Activated naive CD4-positive, alpha-beta T cell treated with anti-CD3 and anti-CD28 coated beads, Interleukin-2, amount 10 ng/mL, durations not matched to agents 7 days and 5 days (primary cell): ENCODE measurements at places on chromosomes 5 and 9.
A peak's percentile ranks its signal among the peaks of the same experiment; 100 is the strongest.

DNA sequence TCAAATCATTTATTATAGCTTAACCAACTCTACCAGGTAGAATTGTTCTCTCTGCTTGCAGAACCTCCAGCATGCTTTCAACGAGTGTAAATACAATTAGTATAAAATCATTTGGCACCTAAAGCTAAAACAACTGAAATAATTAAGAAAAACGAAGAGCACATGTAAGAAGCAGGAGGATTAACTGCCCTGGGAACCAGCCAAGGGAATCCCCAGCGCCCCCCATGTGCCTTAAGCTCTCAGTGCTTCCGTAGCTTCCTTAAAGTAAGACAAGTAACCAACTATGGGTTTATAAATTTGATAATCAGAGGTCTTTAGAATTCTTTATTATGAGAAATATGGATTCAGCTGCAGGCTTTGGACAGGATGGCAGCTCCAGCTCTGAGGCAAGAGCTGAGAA is 402.4 kb downstream of the RAB3C start:
- no peak for DNase-seq

DNA sequence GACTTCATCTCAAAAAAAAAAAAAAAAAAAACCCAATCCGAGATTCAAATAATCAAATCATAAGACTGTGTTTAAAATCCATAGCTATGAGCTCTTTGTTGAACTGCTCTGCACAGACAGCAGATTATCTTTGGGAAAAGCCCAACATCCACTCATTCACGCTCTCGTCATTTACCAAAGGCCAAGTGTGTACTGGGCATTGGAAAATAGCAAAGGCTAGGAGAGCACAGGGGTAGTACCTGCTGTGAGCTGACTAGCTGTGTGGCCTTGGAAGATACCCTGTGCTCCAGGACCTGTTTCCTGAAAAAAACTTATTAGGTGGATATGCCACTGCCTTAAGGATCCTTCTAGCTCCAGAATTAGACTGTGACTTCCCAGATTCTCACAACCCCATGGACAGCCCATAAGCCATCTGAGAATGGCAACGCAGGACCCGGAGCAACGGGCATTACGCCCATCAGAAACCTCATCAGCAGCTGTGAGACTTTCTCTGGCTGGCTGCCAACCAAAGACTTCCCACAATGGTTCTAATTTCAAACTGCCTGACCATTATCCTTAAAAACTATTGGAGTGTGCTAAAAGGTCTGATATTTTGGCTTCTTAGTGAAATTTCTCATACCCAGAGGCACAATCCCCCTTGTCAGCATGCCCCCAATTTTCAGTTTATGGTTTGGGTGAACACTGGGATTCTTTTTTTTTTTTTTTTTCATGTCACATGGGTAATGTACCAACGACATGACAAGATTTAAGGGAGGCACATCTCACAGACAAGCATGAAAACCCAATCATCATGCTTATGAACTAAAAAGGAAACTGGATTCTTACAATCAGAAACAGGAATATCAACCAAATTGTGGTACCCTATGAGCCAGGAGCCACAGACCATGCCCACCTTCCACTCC is 16.8 kb downstream of the SERINC5 start:
- no peak for DNase-seq

GRCh38 chr9:703392-703791 is 138.1 kb upstream of the DMRT1 start:
- DNase-seq, result no peak

DNA sequence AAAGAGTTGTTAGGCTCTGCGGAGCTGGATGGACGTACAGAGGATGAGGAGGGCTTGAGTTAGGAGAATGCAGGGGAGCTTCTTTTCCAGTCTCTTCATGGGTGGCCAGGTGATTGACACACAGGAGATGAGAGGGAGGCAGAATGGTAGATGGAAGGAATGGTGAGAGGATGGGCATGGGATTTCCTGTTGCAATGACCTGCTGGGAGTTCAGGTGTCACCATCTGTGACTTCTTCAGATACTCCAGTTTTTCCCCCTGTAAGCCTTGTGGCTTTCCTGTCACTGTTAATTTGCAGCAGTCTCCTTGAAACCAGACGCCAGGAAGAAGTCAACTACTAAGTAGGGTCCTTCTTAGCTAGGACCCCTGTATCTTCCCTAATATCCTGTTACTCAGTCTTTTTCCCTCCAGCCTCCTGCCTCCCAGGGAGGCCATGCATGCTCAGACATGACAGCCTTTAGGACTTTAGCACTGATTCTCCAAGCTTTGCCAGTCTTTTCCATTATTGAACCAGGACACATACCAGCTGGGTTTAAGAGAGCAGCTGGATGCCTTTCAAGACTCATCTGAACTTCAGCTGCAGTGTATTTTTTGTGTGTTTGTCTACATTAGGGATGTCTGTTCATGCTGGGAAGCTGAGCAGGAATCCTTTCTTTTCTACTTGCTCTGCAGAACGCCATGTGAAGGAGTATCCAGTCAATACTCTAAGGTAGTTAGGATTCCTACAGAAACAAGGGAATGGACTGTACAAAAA is 67.2 kb upstream of the CD180 start:
- DNase-seq, result no peak

- no peak for DNase-seq
Measured at GRCh38 chr5:135480511-135480910, 28.4 kb upstream of the TIFAB start.

GRCh38 chr9:16315720-16316119 is 554.8 kb downstream of the BNC2 start:
- DNase-seq, result no peak

DNA sequence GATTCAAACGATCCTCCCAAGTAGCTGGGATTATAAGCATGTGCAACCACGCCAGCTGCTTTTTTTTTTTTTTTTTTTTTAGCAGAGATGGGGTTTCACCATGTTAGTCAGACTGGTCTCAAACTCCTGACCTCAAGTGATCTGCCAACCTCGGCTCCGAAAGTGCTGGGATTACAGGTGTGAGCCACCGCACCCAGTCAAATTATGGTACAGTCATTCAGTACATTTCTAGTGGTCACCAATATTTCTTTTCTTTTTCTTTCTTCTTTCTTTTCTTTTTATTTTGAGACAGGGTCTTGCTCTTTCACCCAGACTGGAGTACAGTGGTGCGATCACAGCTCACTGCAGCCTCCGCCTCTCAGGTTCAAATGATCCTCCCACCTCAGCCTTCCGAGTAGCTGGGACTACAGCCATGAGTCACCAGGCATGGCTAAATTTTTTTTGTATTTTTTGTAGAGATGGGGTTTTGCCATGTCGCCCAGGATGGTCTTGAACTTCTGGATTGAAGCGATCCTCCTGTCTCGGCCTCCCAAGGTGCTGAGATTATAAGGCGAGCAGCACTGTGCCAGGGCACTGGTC is 25.4 kb upstream of the DCP2 start:
- DNase-seq, result no peak

DNA sequence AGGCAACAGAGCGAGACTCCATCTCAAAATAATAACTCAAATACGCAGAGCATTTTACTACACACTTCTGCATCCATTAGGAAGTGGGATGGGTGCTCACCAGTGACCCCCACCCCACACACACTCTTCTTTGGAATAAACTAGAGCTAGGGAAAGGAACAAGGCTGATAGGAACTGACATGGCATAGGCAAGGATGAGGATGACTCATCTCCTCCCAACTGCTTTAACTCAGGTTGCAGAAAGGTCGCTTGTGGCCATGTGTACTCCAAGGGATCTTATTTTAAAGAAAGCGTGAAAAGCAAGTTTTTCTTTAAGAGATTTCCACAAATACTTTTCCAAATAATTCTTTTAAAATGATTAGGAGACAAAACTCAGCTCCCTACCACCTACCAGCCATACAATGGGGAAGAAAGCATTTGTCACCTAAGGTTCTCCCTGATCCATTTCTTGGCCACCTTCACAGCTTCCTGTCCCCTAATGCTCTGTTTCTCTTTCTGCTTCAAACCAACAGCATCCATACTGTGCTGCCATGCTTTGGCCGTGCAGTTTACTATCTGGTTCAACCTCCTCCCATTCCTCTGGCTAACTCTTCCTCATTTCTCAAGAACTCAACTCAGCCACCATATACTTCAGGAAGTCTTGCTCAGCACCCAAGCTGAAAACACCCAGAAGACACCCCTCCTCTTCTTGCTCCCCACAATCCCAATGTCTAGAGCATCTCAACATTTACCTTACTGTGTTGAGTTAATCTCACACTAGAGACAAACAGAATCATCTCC is 211.9 kb downstream of the ACTL7B start:
- no peak for DNase-seq

GRCh38 chr9:133261753-133262120 is 13.3 kb downstream of the ABO start:
- no peak for DNase-seq

DNA sequence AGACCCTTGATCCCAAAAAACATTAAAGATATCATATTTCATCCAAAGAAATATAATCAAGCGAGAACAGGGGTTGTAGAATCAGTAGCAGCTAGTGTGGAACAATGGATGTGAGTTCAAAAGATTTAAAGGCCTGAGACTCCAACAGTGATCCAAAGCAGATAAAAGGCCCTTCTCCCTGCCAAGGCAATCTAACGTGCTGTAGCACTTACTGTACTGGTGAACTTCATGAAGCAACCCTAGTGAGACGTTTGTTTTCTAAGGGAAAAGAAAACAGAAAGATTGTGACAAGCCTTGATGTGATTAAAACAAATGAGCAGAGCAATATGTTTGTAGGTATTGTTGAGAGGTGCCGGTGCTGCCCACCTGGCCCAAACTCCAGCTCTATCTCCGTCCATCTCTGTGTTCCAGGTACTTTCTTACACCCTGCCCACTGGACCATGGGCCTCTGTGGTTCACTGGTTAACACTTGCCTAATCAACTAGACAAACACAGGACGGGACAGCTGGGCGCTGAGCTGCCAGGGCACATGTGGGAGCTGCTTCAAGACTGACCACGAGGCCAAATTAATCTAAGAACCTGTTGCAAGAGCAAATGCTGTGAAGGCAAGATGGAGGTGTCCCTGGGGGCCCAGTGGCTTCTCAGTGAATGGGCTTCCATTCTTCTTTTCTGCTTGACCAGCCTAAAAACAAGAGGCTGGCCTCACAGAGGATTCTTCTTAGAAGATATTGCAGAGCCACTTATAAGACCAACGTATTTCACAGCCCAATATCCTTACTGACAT is 265.5 kb downstream of the CWC27 start:
- DNase-seq, result no peak

GRCh38 chr9:126721564-126721981 is 83.3 kb upstream of the ZBTB43 start:
- no peak for DNase-seq

GRCh38 chr9:98897745-98898144 is 46.0 kb upstream of the COL15A1 start:
- no peak for DNase-seq

DNA sequence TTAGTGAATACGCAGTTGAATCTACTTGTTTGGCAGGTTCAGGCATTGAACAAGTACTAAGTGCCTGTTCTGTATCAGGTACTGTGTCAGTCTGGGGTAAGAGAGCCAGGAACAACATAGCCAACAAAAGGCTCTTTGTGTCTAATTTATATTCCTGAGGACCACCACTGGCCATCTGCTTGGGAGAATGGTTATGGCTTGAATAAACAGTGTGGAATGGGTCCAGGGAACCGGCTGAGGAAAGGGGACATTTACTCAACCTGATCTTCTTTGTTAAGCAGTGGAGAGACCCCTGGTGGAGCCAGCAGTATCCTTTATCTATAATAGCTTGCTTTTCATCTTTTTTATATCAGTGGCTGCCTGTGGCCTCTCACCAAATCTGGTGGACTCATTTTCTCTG is 38.6 kb downstream of the EXOSC2 start:
- DNase-seq, result no peak

GRCh38 chr9:21695874-21696341 is 106.5 kb upstream of the MTAP start:
- no peak for DNase-seq

GRCh38 chr9:73890685-73891277 is 606.4 kb upstream of the RORB start:
- DNase-seq, result no peak

GRCh38 chr5:172903790-172904189 is 55.4 kb upstream of the RPL26L1 start:
- no peak for DNase-seq

GRCh38 chr5:178417391-178417811 is 172.8 kb downstream of the COL23A1 start:
- DNase-seq, result peak; percentile 3

- no peak for DNase-seq
Measured at GRCh38 chr5:131679911-131680310, 44.9 kb upstream of the RAPGEF6 start.

GRCh38 chr5:74627646-74628279 is 12.8 kb downstream of the ENC1 start:
- no peak for DNase-seq
